ENCODE measurements at places on chromosomes 7 and 10.
A peak's percentile ranks its signal among the peaks of the same experiment; 100 is the strongest.

DNA sequence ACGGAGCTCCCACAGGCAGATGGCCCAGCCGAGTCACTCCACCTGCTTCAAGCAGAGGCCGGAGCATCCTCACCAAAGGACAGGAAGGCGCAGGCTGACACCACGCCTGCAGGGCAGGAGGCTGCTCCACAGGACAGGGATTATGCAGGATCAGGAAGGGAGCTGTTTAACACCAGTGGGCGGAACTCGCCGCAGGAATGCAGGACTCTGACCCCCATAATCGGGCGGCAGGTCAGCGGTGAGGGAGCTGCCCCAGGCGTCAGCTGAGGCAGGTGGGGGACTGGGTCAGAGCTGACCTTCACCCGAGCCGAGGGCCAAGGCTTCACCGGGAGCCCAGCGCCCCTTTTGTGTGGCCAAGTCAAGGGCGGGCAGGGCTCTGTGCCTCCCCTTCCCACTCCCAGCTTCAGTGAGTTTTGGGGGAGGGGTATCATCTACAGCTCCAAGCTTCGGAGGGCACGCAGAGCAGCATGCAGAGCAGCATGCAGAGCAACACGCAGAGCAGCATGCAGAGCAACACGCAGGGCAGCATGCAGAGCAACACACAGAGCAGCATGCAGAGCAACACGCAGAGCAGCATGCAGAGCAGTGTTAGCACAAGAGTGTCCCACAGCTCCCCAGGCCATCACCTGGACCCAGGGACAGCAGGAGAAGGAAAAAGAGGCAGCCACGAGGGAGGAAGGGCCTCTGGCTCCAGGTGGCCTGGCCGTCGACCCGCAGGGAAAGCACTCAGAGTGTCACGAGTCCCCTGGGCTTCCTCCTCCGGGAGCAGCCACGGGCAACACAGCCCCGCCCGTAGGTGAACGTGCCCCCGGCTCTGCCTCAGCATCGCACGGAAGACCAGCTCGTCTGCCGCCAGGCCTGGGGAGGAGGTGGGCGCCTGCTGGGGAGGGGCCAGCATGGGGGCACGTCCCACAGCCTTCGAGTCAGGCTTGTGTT, 151.7 kb upstream of the PPP2R2D start:
- no peak for DNase-seq

DNA sequence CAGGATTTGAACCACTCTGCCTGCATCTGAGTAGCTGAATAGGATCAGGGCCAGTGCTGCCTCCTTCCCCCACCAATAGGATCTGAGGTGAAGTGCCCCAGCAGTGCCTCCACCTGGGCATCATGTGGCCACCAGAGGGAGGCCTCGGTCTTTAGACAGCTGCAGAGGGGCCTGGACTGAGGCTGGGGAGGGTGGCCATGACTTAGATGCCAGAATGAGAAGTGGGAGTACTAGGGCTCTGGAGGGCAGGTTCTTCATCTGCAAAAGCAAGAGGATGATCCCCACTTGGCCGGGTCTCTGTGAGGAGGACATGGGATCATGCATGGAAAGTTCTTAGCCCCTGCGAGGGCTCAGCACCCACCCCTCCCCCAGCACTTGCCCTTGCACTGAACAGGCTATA, 56.9 kb downstream of the NEUROG3 start:
- no peak for DNase-seq

DNA sequence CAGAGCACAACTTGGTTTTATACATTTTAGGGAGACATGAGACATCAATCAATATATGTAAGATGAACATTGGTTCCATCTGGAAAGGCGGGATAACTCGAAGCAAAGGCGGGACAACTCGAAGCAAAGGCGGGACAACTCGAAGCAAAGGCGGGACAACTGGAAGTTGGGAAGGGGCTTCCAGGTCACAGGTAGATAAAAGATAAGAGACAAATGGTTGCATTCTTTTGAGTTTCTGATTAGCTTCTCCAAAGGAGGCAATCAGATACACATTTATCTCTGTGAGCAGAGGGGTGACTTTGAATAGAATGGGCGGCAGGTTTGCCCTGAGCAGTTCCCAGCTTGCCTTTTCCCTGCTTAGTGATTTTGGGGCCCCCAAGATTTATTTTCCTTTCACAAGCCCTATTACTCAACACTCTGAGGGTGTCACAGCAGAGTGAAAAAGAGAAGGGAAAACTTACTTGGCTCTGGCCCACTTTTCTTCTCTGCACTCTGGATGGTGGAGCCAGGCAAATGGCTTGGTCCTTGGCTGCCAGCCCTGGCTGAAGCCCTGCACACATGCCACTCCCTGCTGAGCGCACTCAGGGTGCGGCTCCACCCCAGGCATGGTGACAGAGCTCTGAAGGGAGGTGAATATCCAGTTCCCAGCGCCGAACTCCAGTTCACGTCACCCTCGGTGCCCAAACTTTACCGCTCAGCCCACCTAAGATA, 46.7 kb downstream of the PARD3 start:
- peak; percentile 84 for DNase-seq

GRCh38 chr10:61250131-61250530, 203.1 kb downstream of the TMEM26 start:
- no peak for DNase-seq

All from pancreas (tissue), 10 donors.